ENCODE measurements at places on chromosomes 2 and 18. TPM values are rescaled to one million over a fixed set of nuclear protein-coding genes. Genes with fewer than 3 reads are reported as not detected.
A peak's percentile ranks its signal among the peaks of the same experiment; 100 is the strongest.

DNA sequence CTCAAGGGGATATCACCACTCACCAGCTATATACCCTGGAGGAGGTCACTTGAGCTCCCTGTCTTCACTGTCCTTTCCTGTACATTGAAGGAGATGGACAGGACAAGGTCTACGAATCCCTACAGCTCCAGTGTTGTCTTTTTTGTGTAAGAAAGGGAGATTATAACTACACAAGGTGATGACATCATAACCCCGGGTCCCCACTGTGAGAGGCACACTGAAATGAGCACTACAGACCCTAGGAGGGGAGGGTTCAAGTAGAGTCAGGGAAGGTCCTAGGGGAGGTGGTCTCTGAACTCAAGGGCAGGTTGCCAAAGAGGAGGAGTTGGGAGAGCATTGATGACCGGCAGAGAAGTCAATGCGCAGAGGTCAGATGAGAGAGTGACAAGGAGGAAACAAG is 108.3 kb upstream of the SLC14A2 start:
- no peaks in the 10 kb centered on the region for H3K36me3 ChIP-seq
- no peaks in the 10 kb centered on the region for H3K27me3 ChIP-seq
- peaks cover 34% of the 10 kb centered on the region for H3K4me1 ChIP-seq
- H3K27ac ChIP-seq: no peak overlapping the region
- DNase-seq: no peak

- no peak overlapping the region for H3K4me3 ChIP-seq
- H3K27me3 ChIP-seq: no peaks in the 10 kb centered on the region
- H3K27ac ChIP-seq: no peak overlapping the region
- DNase-seq: no peak
- H3K36me3 ChIP-seq: no peaks in the 10 kb centered on the region
Observed at GRCh38 chr2:173386738-173387065, 32.0 kb downstream of the CDCA7 start.

- no peak for DNase-seq
- H3K27ac ChIP-seq: no peak overlapping the region
- H3K4me3 ChIP-seq: no peak overlapping the region
- H3K4me1 ChIP-seq: no peaks in the 10 kb centered on the region
- no peaks in the 10 kb centered on the region for H3K36me3 ChIP-seq
Observed at GRCh38 chr2:228767196-228767595, 503.9 kb downstream of the PID1 start.

- H3K4me1 ChIP-seq: peaks cover 35% of the 10 kb centered on the region
- no peaks in the 10 kb centered on the region for H3K36me3 ChIP-seq
- no peaks in the 10 kb centered on the region for H3K27me3 ChIP-seq
- no peak for DNase-seq
- no peak overlapping the region for H3K27ac ChIP-seq
Observed at GRCh38 chr2:9261231-9261883, 54.7 kb downstream of the ASAP2 start.

GRCh38 chr2:191234376-191234775 is 10.8 kb upstream of the MYO1B start:
- no peaks in the 10 kb centered on the region for H3K36me3 ChIP-seq
- no peak overlapping the region for H3K27ac ChIP-seq

DNA sequence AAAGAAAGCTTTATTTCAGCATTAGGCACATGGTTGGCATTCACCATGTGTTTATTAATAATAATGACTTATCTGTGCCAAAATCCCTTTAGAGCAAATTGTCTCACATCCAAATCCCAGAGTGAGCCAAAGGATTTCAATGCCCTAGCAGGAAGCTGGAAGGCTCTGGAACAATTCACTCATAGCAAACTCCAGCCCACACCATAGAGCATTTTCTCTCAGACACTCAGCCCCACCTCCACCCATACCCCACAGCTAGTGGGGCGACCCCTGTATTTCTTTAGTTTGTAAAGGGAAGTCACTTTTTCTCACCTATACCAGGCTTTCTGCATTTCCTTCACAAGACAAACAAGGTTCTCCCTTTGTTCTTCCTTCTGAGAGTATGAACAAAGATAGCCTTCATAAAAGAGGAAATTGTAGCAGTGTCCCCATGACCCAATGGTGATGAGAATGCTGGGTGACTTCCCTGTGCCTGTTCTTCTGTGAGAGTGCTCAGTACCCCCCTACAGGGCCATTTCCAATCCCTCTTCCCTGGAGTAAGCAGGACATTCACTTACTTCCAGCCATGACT is 100.1 kb upstream of the APCDD1 start:
- no peak for DNase-seq
- H3K36me3 ChIP-seq: no peaks in the 10 kb centered on the region
- no peak overlapping the region for H3K4me3 ChIP-seq

- H3K4me3 ChIP-seq: no peak overlapping the region
- H3K27me3 ChIP-seq: no peaks in the 10 kb centered on the region
- H3K4me1 ChIP-seq: no peaks in the 10 kb centered on the region
- DNase-seq: no peak
Observed at GRCh38 chr2:185144159-185144919, 546.0 kb downstream of the ZNF804A start.

The CYS1 gene
- total RNA-seq: 21.3 TPM

DNA sequence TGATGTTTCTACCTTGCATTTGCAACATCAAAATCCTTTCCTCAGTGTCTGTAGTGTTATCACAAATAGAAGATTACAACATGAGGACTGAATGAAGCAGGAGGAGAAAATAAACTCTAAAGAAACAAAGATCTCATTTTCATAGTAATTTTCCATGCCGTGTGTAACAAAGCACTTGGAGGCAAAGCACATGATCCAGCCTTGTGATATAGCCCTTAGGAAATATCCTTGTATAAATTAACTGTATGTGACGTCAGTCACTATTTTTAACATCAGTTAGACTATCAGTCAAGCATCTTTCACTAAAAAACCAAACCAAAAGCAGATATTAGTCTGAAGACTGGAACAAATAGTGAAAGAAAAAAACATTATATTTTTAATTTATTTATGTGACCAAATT is 492.1 kb upstream of the CNTNAP5 start:
- no peak overlapping the region for H3K27ac ChIP-seq
- no peaks in the 10 kb centered on the region for H3K27me3 ChIP-seq
- H3K4me3 ChIP-seq: no peak overlapping the region

DNA sequence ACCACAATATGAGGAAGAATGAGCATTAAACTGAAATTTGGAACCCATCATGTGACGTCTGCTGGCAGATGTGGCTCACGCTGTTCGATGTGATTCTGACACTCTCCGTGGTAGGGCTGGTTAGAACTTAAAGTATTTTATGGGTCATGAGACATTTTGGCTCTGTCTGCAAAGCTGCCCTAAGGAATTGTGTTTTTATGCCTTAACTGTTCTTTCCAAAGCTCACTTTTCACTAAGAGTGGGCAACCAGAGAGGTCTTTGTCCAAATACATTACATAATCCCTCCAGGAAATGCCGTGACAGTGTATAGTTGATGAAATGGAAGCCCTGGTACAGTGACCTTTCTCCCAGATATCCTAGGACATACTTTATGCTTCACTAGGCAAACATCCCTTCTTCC is 119.1 kb downstream of the AQP4 start:
- peaks cover 26% of the 10 kb centered on the region for H3K4me1 ChIP-seq
- peak overlapping the region; percentile 93 for H3K27ac ChIP-seq
- DNase-seq: peak; percentile 48
- no peaks in the 10 kb centered on the region for H3K27me3 ChIP-seq
- H3K36me3 ChIP-seq: no peaks in the 10 kb centered on the region
- H3K4me3 ChIP-seq: peak overlapping the region; percentile 7

DNA sequence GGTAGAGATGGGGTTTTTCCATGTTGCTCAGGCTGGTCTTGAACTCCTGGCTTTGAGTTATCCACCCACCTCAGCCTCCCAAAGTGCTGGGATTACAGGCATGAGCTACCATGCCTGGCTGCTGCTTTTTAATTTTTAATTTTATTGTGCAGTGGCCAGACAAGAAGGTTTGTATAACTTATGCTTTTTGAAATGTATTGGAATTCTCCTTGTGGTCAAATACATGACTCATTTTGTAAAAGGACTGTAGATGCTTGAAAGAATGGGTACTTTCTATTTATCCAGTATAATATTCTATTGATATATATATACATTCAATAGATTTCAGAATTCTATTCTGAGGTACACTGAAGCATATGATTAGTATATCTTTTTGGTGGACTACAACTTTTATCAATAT is 82.6 kb upstream of the ST3GAL5 start:
- no peaks in the 10 kb centered on the region for H3K36me3 ChIP-seq
- H3K4me3 ChIP-seq: no peak overlapping the region
- H3K4me1 ChIP-seq: no peaks in the 10 kb centered on the region
- no peak for DNase-seq
- H3K27ac ChIP-seq: no peak overlapping the region

The RMND5A gene
- total RNA-seq: 33.2 TPM

The AKAIN1 gene
- not detected for total RNA-seq

The ZCCHC2 gene
- total RNA-seq: 2.9 TPM

DNA sequence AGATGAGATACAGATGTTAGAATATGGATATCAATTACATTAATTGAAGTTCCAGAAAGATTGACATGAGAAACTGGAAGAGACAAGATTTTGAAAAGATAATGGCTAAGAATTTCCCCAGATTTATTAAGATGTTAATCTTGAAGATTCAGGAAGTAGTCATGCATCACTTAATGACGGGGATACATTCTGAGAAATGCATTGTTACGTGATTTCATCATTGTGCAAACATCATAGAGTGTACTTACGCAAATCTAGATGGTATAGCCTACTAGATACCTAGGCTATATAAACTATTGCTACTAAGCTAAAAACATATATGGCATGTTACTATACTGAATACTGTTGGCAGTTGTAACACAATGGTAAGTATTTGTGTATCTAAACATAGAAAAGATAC is 6.8 kb upstream of the CHMP3 start:
- H3K36me3 ChIP-seq: no peaks in the 10 kb centered on the region
- no peaks in the 10 kb centered on the region for H3K4me1 ChIP-seq
- no peak for DNase-seq
- H3K27ac ChIP-seq: no peak overlapping the region
- H3K4me3 ChIP-seq: no peak overlapping the region

DNA sequence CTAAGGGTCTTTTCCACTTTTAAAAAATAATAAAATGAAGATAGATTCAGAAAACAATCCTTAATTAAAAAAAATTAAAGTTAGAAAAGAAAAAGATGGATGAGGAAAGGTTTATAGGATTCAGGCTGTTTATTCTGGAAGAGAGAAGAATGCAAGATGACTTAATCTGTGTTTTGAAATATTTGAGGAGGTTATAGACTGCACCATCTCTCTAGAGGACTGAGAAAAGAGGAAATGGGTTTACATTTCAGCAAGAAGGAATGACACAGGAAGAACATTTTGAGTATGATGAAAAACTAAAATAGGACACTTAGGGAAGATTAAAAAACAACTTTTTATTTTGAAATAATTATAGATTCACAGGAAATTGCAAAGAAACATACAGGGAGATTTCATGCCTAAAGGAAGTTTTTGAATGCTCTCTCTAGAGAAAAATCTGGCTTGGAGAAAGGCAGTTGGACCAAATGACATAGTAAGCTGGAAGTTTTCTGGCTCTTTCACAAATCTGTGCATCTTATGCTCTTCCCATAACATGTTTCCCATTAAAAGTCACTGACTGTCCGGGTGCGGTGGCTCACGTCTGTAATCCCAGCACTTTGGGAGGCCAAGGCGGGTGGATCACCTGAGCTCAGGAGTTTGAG is 75.0 kb downstream of the CERS6 start:
- no peak overlapping the region for H3K4me3 ChIP-seq
- H3K27me3 ChIP-seq: no peaks in the 10 kb centered on the region
- H3K4me1 ChIP-seq: peaks cover 51% of the 10 kb centered on the region
- DNase-seq: no peak
